ENCODE measurements at places on chromosomes 1 and 21.
A peak's percentile ranks its signal among the peaks of the same experiment; 100 is the strongest.

DNA sequence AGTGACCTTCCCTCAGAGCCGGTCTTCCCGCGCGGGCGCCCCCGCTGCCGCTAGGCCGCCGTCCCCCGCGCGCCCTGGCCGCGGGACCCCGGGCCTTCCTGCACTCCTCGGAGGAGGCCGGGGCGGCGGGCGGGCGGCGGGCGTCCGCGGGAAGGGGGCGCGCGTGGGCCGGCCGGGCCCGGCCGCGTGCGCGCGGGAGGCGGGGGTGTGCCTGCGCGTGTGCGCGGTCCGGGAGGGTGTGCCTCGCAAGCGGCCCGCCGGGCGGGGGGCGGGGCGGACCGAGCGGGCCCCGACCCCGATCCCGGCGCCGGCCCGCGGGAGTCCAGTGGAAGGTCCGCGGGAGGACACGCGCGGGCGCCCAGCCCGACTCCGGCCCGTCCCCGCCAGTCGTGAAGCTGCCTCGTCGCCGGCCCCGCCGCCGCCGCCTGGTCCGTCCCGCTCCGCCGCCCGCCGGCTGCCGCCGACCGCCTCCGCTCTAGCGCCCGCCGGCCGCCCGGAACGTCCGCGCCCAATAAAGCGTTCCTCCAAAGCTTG is 438 bp downstream of the MRPS6 start:
- DNase-seq, result peak; percentile 48

DNA sequence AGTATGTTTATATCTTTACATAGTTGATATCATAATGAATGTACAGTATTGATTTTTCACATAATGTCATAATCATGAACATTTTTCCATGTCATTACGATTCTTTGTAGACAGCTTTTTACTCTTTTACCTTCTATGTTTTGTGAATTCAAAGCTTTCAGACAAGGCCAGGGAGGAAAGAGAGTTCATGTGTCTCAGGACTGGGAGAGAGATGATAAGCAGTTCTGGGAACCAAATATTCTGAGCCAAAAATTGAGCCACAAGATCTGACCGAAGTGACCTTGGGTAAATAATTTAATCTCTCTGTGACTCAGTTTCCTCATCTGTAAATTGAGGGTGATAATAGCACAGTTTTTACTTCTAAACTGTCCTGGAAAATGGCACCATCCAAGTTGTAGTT is 31.8 kb downstream of the CSF1 start:
- no peak for DNase-seq

DNA sequence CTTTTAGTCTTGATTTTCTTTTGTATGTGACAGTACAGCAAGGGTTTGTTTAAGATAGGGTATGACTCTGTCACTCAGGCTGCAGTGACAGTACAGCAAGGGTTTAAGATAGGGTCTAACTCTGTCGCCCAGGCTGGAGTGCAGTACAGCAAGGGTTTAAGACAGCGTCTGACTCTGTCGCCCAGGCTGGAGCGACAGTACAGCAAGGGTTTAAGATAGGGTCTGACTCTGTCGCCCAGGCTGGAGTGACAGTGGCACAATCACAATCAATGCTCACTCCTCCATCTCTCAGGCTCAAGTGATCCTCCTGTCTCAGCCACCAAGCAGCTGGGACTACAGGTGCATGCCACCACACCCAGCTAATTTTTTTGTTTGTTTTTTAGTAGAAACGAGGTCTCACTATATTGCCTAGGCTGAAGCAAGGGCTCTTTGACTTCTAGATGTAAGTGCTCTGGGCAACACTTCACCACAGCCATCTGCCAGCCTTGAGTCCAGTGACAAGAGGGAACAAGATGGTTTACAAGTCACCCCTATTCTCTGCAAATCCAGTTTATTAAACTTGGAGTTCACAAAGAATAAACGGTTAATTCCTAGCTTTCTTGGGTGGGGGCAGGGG is 965 bp upstream of the SH2D5 start:
- DNase-seq, result no peak

DNA sequence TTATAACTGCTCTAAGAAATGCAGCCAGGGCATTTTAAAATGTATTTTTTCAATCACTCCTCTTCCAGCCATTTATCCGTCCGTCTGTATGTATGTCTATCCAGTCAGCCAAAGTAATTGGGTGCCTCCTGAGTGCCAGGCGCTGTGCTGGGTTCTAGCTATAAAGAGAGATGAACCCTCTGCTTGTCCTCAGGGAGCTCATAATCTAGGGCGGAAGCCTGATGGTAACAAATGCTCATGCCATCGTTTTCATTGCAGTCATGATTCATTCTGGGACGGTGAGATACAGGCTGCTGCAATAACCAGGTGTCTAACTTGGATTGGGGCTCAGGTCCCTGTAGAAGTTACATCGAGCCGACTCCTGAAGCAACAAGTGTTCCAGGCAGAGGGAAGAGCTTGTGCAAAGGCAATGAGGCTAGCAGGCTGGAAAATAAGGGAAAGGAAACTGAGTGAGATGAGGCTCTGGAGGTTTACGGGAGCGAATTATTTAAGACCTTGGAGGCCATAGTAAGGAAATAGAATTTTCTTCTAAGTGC is 11.6 kb downstream of the IFI6 start:
- DNase-seq, result no peak

DNA sequence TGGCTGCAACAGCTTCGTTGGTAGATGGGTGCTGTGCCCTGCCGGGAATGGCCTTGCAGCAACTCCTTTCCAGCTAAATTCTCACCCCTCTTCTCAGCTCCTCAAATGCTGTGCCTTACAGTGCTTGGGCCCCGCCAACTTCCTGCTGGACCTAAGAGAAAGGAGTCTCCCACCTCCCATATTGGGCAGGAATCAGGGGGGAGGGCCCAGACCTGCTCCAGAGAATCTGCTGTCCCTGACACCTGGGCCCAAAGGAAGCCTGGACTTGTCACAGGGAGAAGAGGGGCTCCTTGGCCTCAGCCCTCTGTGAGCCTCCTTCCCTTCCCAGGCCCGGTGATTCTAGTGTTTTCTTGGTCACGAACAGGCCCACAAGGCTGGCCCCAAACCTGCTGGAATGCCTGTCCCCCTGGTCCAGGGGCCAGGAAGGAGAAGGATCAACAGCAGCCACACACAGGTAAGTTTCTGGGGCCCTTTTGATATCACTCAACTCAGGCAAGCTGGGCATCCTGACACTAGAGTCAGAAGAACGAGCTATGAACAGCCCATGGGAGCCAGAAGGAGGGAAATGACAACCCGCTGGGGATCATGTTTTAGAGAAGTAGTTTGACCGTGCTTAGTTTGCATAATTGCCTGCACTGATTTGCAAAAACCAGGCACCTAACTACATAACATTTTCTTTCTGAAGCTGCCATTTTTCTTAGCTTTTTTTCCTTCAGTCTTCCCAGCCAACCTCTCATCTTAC is 86.2 kb downstream of the CD247 start:
- no peak for DNase-seq

DNA sequence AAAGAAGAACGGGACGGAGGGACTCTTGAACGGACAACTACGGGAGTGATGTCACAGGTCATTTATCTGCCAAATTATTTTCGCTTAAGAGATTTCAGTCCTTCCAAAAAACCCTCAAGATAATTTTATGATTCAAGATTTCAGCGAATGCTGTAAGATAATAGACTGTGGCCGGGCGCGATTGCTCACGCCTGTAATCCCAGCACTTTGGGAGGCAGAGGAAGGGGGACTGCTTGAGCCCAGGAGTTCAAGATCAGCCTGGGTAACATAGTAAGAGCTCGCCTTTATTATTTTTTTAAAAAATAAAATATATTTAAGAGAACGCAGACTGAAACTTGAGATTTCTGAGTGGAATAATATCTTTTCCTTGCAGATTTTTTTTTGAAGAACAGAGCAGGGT is 609 bp downstream of the RWDD2B start:
- no peak for DNase-seq

GRCh38 chr1:228081578-228082213 is 812 bp upstream of the ARF1 start:
- DNase-seq, result peak; percentile 52

GRCh38 chr1:99534638-99534930 is 111.3 kb upstream of the PALMD start:
- DNase-seq, result no peak

- DNase-seq, result no peak
Observed at GRCh38 chr1:219066098-219066497, 107.6 kb upstream of the LYPLAL1 start.

DNA sequence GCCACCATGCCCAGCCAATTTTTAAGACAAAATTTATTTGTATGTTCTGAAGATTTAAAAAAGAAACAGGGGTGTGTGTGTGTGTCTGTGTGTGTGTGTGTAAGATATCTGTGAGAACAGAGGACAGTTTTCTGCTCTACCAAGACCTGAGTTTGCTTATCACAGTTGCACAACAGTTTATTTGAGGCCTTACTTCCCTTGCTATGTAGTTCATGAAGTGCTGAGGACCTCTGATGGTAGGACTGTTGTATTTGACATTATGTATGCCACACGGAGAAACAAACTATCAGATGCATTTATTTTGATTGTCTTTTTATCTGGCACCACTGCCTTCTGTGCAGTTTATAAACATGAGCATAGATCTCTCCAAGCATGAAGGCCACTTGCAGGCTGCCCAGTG is 355.2 kb downstream of the PBX1 start:
- DNase-seq, result no peak

GRCh38 chr1:62836856-62837540 is 53.1 kb downstream of the ATG4C start:
- no peak for DNase-seq

DNA sequence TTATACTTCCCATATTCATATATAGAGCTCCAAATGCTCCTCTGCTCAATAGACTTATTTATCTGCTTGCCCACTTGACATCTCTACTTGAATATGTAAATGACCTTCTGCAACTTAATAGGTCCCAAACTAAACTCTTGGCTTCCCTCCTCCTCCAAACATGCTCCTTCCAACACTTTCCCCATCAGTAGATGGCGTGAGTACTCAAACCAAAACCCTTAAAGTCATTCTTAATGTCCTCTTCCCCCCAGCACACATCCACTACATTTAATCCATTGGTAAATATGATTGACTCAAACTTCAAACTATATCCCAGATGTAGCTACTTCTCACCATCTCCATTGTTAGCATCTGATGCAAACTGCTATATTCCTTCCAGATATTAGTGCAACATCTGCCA is 48.5 kb upstream of the PBX1 start:
- no peak for DNase-seq

DNA sequence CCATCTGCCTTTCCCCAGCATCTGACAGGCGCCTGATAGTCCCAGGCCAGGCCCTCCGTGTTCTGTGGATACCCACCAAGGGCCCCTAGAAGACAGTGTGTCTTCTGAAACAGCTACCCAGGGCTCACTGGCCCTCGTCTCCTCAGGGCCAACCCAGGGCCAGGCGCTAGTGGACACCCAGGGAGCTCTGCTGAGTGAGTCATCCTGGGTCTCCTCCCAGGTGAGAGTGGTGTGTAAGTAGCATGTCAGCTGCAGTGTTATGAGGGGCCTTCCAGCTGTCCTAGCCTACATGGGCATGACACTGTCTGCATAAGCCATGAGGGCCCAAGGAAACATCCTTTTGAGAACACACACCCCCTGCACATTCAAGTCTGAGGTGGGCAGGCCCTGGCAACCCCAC is 36.7 kb downstream of the CHD5 start:
- no peak for DNase-seq

DNA sequence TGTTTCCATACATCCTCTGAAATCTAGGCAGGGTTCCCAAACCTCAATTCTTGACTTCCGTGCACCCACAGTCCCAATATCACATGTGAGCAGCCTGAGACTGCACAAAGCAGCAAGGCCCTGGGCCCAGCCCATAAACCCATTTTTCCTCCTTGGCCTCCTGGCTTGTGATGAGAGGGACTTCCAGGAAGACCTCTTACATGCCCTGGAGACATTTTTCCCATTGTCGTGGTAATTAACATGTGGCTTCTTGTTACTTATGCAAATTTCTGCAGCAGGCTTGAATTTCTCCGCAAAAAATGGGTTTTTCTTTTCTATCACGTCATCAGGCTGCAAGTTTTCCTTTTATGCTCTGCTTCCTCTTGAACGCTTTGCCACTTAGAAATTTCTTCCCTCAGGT is 3.3 kb upstream of the PIGK start:
- no peak for DNase-seq

- DNase-seq, result no peak
Observed at GRCh38 chr1:237170149-237170548, 128.2 kb downstream of the RYR2 start.

DNA sequence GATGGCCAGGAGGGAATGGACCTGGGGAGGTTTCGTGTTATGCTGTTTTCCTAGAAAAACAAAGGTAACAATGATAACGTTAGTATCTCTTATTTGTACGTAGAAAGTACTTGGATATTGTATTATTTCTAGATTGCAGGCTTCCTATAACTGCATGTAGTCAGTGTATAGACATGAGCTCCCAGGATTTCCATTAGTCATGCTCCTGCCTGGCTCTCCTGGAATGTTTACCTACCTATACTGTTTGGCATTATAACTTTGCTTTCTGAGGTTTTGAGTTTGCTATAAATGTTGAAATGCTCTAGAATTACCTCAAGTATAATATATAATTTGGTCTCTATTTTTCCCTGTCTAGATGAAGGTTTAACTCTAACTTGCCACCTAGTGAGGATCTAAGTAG is 66.1 kb downstream of the TTC3 start:
- peak; percentile 12 for DNase-seq

- no peak for DNase-seq
Observed at GRCh38 chr1:115073298-115074087, 15.8 kb downstream of the TSPAN2 start.

DNA sequence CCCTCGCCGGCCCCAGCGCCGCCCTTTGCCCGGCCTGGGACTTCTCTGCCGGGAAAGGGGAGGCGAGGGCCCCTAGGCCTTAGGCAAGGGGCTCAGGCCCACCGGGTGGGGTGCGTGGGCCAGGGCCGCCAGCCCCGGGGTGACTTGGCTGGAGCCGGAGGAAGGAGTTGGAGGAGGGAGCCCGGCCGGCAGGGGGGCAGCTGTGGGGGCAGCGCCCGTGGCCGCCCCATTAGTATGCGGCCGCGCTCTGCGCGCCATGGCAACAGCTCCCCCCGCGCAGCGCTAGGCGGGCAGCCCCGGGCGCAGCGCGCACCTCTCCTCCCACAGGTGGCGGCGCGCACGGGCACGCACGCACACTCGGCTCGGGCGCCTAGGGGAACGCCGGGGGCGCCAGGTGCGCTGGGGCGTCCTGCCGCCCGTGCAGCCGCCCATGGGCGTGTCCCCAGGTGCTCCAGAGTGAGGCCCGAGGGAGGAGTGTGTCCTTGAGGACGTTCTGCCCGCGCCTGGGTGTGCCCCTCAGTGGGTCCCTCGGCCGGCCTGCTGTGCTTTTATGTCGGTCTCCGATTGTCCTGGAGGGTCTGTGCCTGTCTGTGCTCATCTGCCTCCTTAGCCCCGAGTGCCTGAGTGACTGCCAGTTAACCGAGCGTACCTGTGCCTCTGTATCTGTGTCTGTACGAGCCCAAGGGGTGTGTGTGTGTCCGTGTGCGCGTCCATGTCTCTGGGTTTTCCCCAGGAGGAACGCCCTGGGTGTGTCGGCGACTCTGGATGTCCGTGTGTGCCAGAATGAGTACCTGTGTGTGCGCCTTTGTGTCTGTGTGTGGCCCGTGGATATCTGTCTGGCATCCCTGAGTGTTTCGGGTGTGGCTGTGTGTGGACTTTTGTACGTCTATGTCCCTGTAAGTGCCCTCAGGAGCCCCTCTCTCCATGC is 38.2 kb upstream of the WASF2 start:
- DNase-seq, result peak; percentile 75

Measured in iPS-NIHi11 (cell line).